Naive thymus-derived CD8-positive, alpha-beta T cell (primary cell): ENCODE measurements at places on chromosomes 3 and 15. TPM values are rescaled to one million over a fixed set of nuclear protein-coding genes. Genes with fewer than 3 reads are reported as not detected.

FOXL2NB gene
- not detected for polyA plus RNA-seq

LEKR1 gene
- 1.4 TPM for polyA plus RNA-seq

DNAH1 gene
- 0.21 TPM for polyA plus RNA-seq

SETD5 gene
- 16.0 TPM for polyA plus RNA-seq

CYP19A1 gene
- polyA plus RNA-seq: not detected

CMTM8 gene
- 3.8 TPM for polyA plus RNA-seq

FAM227B gene
- 28.7 TPM for polyA plus RNA-seq

TMEM212 gene
- not detected for polyA plus RNA-seq

ZIC1 gene
- not detected for polyA plus RNA-seq

GOLGA6D gene
- not detected for polyA plus RNA-seq

CFAP100 gene
- not detected for polyA plus RNA-seq

ARGFX gene
- polyA plus RNA-seq: not detected

PDE8A gene
- polyA plus RNA-seq: 0.93 TPM

FAM107A gene
- polyA plus RNA-seq: not detected

ARHGAP31 gene
- 0.32 TPM for polyA plus RNA-seq

STX19 gene
- polyA plus RNA-seq: not detected

PAQR9 gene
- polyA plus RNA-seq: not detected

ZNF662 gene
- 0.36 TPM for polyA plus RNA-seq

DUOX2 gene
- not detected for polyA plus RNA-seq

SLC24A5 gene
- polyA plus RNA-seq: not detected

TCTA gene
- polyA plus RNA-seq: 48.8 TPM

CCPG1 gene
- 13.1 TPM for polyA plus RNA-seq

LRRIQ4 gene
- polyA plus RNA-seq: not detected

NMB gene
- 5.7 TPM for polyA plus RNA-seq

CASR gene
- not detected for polyA plus RNA-seq

THSD4 gene
- not detected for polyA plus RNA-seq

SEC22C gene
- polyA plus RNA-seq: 38.2 TPM

ANKRD63 gene
- polyA plus RNA-seq: not detected

SST gene
- not detected for polyA plus RNA-seq

POLR2H gene
- 68.0 TPM for polyA plus RNA-seq

PLA2G4F gene
- not detected for polyA plus RNA-seq

ZKSCAN7 gene
- 5.9 TPM for polyA plus RNA-seq

SCAANT1 gene
- polyA plus RNA-seq: not detected

TM4SF18 gene
- polyA plus RNA-seq: not detected

TEX55 gene
- not detected for polyA plus RNA-seq

MORC1 gene
- polyA plus RNA-seq: not detected

SNTN gene
- not detected for polyA plus RNA-seq

SLC2A2 gene
- not detected for polyA plus RNA-seq

HTR3E gene
- polyA plus RNA-seq: not detected

SLC51A gene
- polyA plus RNA-seq: 0.89 TPM

COL6A6 gene
- polyA plus RNA-seq: not detected

P2RY12 gene
- polyA plus RNA-seq: not detected

LRRFIP2 gene
- polyA plus RNA-seq: 12.3 TPM

GRK7 gene
- not detected for polyA plus RNA-seq

GPR149 gene
- not detected for polyA plus RNA-seq

LRRN1 gene
- 0.66 TPM for polyA plus RNA-seq

FBLN2 gene
- 20.3 TPM for polyA plus RNA-seq

CFAP92 gene
- polyA plus RNA-seq: 0.20 TPM

CCDC54 gene
- not detected for polyA plus RNA-seq

CYP1A1 gene
- polyA plus RNA-seq: not detected

GOLGA8R gene
- not detected for polyA plus RNA-seq

RAB8B gene
- 35.3 TPM for polyA plus RNA-seq

MON1A gene
- 13.7 TPM for polyA plus RNA-seq
